Ammon's horn (tissue), 1 donor: ENCODE measurements at places on chromosomes 5 and 9.

DNA sequence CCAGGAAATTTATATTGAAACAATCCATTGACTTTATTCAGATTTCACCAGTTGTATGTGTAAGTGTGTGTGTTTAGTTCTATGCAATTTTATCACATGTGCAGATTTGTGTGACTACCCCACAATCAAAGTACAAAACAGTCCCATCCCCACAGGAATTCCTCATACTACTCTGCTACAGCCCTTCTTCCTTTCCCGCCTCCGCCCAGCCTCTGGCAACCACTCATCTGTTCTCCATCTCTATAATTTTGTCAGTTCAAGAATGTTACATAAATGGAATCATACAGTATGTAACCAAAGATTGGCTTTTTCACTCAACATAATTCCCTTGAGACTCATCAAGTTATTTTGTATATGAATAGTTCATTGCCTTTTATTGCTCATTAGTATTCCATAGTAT, 289.1 kb downstream of the GADD45G start:
- no peak for DNase-seq

DNA sequence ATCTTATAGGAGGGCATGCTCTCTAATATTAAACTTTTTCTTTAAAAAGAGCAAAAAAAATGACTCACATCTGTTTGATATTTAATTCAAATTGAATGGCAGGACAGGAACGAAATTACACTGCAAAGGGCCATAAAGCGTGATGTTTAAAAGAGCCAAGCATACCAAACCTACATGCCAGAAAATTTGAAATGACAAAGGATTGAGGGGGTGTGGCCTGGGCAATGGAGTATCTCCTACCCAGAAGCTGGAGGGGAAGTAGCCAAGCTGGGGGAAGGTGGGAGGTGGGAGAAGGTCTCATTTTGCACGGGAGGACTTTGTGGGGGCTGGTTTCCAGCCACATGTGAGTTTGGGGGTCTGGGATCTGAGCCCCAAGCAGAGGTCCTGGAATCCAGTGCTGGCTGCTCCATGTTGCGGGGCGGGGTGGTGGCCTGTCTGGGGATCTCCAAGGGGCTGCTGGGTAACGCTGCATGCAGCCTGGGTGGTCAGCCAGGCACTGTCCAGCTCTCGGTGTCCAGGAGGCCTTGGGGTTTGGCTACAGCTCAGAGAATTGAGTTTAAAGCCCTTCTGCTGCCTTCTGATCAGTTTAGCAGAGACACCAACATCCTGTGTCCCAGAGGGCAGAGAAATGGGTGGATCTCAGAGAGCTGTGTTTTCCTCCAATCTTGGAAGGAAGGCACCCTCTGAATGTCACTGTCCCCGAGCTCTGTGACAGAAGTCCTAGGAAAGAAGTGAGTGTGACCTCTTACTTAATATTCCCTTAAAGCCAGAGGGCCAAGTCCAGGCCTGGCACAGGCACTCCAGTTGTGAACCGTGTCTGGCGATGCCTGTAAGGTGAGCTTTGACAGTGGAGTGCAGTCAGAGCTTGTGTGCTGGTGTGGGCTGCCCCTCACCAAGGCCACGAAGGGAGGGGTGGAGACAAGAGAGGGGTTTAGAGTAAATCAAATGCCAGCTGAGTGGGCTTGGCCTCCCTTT, 7.6 kb downstream of the DCANP1 start:
- DNase-seq = peak; percentile 1

- DNase-seq = no peak
Observed at GRCh38 chr9:3976865-3977613, 322.8 kb downstream of the GLIS3 start.

- DNase-seq = no peak
Observed at GRCh38 chr5:149881874-149882273, 62.7 kb downstream of the PDE6A start.

DNA sequence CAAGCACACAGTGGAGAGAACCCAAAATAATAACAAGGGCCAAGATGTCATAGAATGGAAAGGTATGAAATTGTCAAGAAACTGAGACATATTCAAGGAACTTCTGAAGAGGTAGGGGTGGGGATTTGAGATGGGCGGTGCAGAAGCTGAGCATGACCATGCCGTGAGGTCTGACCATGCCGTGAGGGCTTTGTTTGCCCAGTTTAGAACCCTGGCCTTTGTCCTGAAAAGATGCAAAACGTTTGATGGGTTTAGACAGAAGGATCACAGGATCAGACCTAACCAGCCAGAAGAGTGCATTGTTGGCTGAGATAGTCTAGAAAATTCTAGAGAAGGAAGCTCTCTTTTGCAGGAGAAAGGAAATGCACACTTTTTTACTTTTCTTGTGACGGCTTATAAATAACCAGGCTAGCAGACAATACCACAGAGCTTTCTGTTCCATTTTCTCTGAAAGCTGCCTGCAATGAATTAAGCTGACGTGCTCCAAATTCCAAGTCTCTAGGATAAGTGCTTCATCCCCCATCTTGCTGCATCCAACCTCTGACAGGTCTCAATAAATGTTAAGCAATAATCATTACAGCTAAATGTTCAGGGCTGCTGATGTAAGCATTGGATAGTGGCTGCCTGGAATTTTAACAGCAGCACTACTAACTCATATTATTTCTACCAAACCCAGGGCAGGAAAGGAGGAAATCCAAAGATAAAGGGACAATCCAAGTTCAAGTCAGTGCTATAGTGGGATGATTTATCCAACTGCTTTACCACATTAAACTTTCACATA, 110.9 kb upstream of the IL6ST start:
- DNase-seq = peak; percentile 36

- peak; percentile 62 for DNase-seq
Observed at GRCh38 chr5:159341906-159342310, 11.6 kb upstream of the IL12B start.

DNA sequence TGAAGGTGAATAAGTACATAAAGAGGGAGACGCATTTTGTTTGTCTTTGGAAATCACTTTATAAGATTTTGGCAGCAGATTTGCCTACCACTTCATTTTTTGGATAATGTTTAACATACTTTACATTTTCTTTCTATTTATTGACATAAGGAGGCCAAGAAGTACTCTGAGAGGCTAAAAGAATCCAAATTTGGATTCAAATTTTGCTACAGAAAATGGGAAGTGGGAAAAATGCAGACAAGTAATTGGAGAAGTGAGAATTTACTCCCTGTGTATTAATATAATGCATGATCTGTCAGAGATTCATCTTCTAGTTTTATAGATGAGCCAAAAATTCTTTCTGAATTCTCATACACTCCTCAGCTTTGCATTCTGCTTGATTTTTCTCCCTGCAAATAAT, 411.2 kb upstream of the CTNND2 start:
- DNase-seq = no peak

DNA sequence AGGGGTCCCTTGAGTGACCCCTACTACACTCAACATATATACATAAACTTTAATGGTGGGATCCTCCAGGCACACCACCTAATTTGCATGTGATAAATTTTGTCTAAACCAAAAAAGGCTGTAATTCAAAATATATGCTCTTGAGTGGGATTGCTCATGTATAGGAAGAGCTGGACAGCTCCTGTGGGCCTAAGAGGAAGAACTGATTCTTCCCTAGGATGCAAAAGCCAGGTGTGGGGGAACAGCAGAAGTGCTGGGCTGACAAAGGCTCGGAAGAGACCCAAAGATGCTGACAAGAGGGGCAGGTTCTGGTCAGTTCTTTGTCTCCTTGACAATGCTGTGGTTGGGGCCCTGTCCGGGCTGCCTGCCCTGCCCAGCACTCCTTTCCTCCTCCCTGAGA, 43.9 kb downstream of the PCDH1 start:
- DNase-seq = no peak

DNA sequence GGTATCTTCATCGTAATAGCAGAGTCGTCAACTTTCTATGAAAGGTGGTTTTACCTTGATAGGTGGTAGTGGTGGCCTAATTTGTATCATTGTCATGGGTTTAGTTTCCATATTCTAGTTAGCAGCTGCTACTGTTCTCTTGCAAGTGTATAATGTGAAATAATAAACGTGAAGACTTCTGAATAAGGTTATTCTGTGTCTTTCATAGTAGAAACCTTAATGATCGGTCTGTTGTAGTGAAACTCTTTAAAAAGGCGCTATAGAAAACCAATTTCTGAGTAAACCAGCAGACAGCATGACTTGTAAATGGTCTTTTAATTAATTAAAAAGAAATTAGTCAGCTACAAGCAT, 1.6 kb downstream of the SET start:
- DNase-seq = no peak

DNA sequence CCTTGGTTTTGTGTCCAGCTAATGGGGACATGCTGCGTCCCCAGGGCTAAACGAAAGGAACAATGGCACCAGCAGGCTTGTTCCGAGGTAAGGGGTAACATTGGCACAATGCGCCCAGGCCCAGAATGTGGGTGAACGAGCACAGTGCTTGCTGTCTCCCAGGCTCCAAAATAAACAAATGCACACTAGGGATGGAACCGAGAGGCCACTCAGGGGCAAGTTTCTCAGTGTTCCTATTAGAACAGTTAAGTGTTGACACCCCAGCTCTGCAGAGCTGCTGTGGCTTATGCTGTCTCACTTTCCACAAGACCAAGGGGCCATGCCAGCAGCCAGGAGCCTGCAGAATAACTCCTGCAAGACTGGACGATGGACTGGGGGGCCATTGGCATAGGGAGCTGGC, 492.4 kb downstream of the GADD45G start:
- DNase-seq = no peak

GRCh38 chr9:520302-520701, 305.6 kb downstream of the DOCK8 start:
- DNase-seq = no peak

DNA sequence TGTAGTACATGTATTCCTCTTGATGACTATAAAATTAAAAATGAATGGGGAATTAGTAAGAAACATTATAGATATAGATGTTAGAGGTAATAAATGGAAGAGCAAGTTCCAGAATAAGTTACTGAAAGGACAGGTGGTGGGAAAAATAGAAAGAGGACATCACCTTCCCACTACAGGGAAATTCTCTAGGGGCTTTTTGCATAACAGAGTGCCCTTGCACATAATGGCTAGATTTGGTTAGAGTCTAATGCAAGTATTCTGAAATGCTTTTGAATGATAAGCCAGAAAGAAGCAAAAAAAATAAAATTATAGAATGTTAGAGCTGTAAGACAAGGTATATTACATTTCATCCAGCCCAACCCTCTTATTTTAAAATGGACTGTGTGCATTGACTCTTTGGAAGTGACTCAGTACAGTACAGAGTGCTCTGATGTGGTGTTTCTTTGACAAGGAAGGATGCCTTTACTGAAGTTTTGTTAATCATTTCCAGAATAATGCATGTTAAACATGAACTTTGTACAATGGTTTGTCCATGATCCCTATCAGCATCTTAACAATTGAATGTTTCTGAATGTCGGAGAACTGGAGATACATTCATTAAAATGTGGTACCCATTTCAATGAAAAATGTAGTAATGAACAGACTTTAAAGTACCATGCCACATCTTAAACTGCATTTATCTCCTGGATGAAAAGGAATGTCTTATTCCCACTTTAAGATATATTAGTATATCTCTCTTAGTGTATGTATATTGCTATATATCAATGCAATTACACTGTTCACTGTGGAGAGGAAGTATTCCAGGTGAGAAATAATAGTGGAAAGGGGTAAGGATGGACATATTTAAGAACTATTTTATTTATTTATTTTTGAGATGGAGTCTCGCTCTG, 391.1 kb downstream of the ADGRV1 start:
- no peak for DNase-seq

DNA sequence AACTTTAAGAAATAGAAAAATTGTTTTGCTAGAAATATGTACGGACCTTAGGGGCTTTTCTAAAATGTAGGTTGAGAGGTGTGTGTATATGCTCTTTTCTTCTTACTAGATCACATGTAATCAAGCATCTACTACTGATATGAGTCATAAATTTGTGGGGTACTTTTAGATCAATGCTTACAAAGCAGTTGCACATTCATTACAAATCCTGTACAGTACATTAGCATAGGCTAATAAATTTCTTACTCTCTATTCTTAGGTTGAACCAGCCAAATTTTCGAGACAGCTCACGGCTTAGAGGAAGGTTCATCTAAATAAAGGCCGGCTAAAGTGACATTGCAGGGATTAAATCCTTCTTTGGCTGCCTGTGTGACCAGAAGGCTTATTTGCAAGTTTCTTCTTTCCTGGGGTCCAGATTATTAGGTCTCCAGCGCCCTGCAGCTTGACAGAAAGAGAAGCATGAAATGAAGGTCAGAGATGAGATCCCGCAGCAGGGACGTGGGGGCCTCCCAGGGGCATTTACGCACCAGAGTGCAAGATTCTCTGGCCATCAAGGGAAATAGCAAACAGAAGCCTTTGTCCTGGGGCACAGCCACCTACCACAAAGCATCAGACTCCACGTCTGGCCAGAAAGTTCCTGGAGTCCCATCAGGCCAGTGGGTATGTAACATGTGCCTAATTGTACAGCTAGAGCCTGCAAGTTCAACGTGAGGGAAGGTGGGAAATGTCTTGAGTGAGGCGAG, 53.0 kb downstream of the NIM1K start:
- DNase-seq = no peak

- peak; percentile 25 for DNase-seq
Observed at GRCh38 chr5:54443270-54443669, 12.2 kb upstream of the HSPB3 start.

GRCh38 chr9:116278326-116278725, 124.7 kb downstream of the PAPPA start:
- DNase-seq = no peak

DNA sequence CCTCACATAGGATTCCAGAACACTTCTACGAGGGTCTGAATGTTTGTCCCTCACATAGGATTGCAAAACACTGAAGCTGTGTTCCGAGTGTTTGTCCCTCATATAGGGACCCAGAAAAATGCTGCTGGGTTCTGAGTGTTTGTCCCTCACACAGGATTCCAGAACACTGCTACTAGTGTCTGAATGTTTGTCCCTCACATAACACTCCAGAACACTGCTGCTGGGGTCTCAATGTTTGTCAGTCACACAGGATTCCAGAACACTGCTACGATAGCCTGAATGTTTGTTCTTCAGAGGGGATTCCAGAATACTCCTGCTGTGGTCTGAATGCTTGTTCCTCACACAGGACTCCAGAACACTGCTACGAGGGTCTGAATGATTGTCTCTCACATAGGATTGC, 218.7 kb downstream of the FOXD4L6 start:
- no peak for DNase-seq

- DNase-seq = no peak
Observed at GRCh38 chr9:93033531-93033930, 25.0 kb upstream of the SUSD3 start.

DNA sequence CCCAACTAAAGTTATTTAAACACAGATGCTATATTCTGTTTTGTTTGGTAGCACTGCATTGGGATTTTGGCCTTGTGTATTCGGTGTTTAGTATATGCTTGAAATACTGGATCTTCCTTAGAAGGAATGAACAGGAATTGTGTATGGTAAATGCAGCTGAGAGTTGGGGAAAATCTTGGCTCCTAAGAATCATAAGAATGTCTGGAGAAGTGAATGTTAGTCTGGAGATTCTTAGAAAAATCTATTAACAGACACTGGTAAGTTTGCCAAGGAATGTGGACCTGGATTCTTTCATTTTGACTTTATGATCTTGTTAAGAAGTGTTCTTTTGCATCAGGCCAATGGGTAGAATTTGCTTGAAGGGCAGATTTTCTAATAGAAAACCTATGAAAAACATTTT, 38.9 kb downstream of the SNX30 start:
- no peak for DNase-seq

- no peak for DNase-seq
Observed at GRCh38 chr9:118367383-118367782, 663.2 kb downstream of the TLR4 start.
